Activated naive CD8-positive, alpha-beta T cell treated with anti-CD3 and anti-CD28 coated beads for 36 hours (primary cell): ENCODE measurements at places on chromosomes 2 and 18.

DNA sequence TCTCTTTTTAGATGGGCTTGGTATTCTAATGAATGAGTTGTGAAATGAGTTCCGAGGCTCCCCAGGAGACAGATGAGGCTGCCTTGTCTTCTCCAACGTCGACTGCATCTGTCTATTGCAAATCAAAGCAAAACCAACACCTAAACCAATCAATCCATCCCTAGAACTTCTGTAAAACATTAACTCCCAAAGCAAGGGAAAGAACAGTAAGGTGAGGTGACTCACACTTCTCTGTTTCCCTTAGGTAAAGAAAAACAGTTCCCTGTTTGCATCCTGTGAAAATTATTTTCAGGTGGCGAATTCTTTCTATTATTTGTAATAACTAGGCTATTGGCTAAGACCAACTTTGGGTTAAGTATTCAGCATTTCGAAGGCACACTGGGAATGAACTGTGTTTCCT lies 249.4 kb downstream of the EPHA4 start:
- DNase-seq = no peak

GRCh38 chr18:69958422-69958821 lies 10.7 kb upstream of the CD226 start:
- peak; percentile 34 for DNase-seq

GRCh38 chr2:176493226-176493825 lies 224.1 kb downstream of the MTX2 start:
- DNase-seq = no peak

DNA sequence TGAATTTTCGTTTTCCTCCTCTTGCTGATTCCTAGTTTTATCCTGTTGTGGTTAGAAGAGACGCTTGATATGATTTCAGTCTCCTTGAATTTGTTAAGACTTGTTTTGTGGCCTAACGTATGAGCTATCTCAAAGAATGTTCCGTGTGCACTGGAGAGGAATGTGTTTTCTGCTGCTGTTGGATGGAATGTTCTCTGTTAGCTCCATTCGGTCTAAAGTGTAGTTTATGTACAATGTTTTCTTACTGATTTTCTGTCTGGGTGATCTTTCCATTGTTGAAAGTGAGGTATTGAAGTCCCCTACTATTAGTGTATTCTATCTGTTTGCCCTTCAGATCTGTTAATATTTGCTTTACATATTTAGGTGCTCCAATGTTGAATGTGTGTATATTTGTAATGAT lies 25.9 kb downstream of the COLEC11 start:
- DNase-seq = no peak

- no peak for DNase-seq
These were observed 272.0 kb downstream of the CYRIA start for GRCh38 chr2:16393500-16394071.

GRCh38 chr2:130286983-130287655 lies 55.6 kb upstream of the IMP4 start:
- no peak for DNase-seq

DNA sequence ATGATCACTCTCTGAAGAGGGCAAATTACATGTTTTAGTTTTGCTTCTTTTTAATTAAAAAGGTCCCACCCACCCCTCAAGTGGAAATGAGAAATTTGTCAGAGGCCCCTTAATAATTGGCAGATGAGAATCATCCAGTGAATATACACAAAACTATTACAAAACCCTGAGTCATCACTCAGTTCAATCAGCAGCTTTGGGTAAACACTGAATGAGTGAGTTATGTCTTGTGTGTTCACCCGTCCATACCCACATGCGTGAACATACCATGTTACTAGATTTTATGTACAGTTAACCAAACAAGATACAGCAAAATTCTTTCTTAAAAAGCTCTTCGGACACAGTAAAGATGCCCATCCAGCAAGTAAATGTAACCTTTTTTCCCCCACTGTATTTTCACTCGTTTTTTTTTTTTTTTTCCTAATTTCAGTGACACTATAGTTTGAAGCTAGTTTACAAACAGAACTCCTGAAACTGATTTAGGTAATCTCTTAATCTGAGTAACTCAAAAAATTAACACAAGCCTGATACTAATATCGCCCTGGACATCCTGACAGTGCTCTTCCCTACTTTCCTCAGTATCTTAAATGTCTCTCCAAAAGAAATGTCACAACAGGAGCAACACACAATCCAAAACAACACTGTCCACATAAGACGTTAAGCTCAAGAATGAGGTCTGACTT lies 1.4 kb downstream of the PSME4 start:
- no peak for DNase-seq

GRCh38 chr2:135175177-135175576 lies 123.1 kb downstream of the RAB3GAP1 start:
- no peak for DNase-seq

DNA sequence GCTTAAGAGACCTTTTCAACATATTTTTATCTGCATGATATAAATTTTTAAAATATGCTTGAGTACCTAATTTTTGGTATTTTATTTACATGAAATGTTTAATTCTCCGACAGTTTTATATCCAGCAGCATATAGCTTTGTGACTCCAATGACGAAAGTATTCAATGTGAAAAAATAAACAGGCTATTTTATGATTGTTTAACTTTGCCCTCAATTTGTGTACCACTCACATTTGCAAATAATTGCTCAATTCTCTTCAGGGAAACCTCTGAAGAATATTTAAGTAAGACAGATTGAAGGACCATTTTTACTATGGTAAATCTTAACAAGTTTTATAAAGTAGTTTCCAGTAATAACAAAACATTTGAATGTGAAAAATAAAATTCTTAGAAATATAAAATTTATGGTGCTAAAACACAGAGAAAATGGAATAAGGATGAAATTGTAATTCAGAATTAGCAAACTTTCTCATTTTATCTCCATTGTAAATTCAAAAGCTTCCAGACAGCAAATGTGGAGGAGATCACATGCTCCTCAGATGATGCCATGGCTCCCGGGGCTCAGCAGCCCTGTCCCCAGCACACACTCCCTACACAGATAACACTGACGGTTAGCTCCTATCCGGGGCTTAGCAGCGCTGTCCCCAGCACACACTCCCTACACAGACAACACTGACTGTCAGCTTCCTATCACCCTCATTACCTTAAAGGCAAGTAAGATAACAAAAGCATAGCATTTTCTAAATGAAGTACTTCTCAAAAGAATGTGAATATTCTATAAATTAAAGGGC lies 39.7 kb downstream of the SH3YL1 start:
- no peak for DNase-seq

DNA sequence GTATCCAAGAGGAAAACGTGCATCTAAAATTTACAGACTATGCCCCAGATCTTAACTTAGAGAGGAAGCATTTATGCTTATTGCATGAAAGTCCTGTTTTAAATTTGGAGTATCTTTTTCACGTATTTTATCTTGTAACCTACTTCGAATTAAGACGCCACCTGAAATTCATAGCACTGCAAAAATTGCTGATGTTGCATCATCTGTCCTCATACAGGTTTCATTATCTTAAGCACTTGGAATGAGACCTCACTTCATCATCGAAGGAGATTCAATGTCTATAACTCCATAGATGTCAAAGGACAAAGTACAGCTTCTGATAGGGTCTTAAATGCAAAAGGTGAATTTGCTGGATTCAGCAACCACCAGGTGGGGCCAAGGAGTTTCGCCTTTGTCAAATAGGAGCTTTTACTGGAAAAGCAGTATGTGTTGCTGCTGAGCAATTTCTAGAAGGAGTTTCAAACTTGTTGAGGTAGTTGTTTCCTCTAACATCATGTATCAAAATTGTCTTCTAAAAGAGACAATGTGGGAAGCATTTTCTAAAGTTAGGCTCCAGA lies 106.4 kb upstream of the CCDC85A start:
- DNase-seq = peak; percentile 1

GRCh38 chr2:193695367-193695766 lies 1500.6 kb upstream of the TMEFF2 start:
- no peak for DNase-seq

DNA sequence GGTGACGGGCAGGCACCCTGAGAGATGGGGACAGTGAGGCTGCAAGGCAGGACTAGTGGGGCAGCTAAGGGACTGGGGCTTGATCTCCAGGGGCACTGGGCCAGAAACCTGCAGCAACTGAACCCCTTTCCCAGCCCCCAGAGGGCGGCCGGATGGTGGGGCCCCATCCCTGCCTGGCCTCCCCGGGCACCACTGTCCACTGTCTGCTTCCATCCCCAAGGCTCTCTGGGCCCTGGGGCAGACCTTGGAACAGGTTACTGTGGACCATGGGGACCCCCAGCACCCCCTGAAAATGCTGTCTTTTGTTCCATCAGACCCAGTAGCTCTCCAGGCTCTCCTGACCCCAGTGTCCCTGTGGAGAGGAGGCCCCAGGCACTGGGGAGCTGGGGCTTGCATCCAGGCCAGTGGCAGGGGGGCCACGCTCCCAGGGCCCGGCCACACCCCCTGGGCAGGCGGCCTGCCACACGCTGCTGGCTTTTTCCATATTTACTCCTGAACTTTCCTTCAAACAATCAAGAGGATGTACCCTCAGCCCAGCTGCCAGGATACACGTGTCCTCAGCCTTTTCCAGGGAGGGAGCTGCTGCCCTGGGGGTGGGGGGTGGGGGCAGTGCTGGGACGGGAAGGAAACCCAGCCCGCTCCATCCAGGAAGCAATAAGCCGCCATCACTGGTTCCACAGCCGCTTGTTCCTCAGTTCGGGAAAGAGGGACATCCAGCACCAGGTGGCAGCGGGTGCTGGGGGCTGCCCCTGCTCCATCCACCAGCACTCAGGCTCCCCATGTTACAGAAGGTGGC lies 102.3 kb upstream of the ODC1 start:
- no peak for DNase-seq

GRCh38 chr2:128726236-128726635 lies 407.6 kb upstream of the HS6ST1 start:
- no peak for DNase-seq

GRCh38 chr18:48605408-48605845 lies 66.6 kb downstream of the CTIF start:
- DNase-seq = no peak

DNA sequence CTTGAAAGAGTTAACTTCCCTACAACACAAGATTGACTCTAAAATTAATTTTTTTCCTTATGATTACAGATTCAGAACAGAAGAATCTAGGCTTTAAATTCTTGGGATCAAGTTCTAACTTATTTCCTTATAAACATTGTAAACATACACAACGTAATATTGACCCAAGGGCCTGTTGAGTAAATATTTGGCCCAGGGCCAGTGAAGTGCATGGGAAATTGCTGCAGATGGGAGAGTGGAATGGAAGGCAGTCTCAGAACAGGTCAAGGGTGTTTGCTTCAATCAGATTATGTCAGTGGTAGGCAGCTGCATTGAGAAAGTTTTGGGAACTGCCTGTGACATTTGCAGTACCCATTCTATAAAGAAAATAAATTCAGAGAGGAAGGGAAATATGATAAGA lies 137.6 kb downstream of the MYO1B start:
- DNase-seq = no peak

DNA sequence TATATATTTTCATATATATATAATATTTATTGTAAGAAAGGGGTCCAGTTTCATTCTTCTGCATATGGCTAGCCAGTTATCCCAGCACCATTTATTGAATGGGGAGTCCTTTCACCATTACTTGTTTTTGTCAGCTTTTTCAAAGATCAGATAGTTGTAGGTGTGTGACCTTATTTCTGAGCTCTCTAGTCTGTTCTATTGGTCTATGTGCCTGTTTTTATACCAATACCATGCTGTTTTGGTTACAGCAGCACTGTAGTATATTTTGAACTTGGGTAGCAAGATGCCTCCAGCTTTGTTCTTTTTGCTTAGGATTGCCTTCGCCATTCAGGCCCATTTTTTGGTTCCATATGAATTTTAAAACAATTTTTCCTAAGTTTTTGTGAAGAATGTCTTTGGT lies 320.1 kb downstream of the CDH2 start:
- no peak for DNase-seq

- DNase-seq = no peak
These were observed 70.9 kb upstream of the LYPD6B start for GRCh38 chr2:148967578-148967977.

- no peak for DNase-seq
These were observed 43.3 kb downstream of the TGFA start for GRCh38 chr2:70510313-70510712.

- no peak for DNase-seq
These were observed 199.2 kb downstream of the TGIF1 start for GRCh38 chr18:3649135-3649632.

GRCh38 chr2:85933753-85934594 lies 45.2 kb upstream of the ST3GAL5 start:
- no peak for DNase-seq

GRCh38 chr18:45775241-45775676 lies 50.2 kb upstream of the SIGLEC15 start:
- peak; percentile 72 for DNase-seq

DNA sequence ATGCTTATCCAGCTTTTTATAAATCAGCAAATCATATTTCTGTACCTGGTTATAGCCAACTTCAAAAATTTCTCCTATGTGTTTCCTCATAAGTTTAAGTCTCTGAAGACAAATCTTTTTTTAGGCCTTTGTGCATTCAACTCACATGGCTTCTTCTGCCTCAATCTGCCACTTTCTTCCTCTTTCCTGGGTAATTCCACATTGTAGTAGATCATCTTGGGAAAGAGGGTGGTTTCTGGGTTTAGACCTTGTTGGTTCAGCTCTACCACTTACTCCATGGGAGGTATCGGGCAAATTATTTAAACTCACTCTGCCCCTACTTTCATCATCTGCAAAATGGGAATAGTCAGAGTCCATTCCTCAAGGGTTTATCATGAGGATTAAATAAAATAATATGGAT lies 707.0 kb upstream of the ZEB2 start:
- no peak for DNase-seq

DNA sequence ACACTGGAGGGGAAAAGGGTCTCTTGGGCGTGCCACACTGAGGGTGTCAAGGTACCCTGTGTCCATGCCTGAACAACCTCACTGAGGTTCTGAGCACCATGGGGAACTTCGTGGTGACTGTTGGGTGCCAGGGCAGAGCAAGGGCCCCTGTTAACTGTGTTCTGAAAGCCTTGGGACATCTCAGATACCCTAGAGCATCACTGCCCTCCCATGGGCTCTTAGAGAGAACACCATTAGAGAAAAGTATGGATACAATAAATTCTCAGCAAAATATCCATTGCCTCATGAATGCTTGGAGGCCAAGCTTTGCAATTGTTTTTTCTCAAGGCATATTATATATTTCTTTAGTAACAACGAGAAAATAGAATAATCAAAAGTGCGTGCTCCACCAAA lies 488.5 kb upstream of the NRP2 start:
- DNase-seq = no peak
